ENCODE measurements at places on chromosomes 1 and 21.

DNA sequence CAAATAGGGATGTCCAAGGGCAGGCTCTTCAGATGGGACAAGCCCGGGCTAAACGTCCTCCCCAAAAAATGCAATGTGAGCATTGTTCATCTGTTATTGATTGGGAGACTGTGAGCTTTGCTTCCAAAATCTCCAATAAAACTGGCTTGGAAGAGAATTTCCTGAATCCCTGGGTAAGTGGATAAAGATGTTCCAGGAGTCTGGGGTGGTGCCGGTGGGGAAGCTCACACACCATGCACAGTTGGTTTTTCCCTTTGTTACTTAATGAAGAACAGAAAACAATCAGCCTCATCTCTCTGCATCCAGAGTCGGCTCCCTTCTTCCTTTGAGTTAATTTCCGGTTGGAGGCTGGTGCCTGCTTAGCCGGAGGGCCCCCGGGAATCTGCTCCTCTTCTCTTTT is 72.1 kb upstream of the ZBTB40 start:
- DNase-seq: no peak

- no peak for DNase-seq
These were observed 1145.6 kb downstream of the KCNT2 start for GRCh38 chr1:195462646-195463045.

DNA sequence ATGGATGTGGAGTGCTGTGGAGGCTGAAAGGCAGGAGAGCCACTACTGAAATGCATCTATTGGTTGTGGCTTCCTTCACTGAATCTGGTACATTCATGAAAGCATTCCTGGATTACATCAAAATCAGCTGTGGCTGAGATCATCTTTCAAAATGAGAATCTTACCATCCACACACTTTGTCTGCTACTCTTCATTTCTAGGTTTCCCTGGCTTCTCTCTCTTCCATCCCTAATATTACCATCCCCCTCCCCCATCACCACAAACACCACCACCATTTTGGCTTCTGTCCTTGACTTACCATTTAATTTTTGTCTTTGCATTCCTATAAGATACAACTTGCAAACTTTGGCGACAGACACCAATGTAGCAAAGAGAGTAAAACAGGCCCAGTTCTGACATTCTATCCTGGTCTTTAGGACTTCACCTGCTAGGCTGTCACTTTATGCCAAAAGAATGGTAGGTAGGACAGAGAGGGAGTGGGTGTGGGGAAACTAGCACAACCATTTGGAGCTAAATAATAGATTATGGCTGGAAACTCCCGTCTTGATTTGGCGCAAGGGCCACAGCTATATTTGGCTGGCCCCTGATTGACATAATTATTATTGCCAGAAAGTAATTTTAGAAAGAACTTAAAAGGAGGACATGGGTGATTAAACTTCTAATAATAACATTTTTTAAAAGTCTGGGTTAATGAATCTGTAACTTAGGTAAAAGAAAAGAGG is 15.1 kb upstream of the DUSP10 start:
- no peak for DNase-seq

- DNase-seq: no peak
These were observed 585.6 kb downstream of the PLPP3 start for GRCh38 chr1:55993646-55994318.

- DNase-seq: no peak
These were observed 70.5 kb downstream of the IGSF21 start for GRCh38 chr1:18178111-18178510.

GRCh38 chr21:28078126-28078525 is 914.6 kb downstream of the LTN1 start:
- DNase-seq: no peak

DNA sequence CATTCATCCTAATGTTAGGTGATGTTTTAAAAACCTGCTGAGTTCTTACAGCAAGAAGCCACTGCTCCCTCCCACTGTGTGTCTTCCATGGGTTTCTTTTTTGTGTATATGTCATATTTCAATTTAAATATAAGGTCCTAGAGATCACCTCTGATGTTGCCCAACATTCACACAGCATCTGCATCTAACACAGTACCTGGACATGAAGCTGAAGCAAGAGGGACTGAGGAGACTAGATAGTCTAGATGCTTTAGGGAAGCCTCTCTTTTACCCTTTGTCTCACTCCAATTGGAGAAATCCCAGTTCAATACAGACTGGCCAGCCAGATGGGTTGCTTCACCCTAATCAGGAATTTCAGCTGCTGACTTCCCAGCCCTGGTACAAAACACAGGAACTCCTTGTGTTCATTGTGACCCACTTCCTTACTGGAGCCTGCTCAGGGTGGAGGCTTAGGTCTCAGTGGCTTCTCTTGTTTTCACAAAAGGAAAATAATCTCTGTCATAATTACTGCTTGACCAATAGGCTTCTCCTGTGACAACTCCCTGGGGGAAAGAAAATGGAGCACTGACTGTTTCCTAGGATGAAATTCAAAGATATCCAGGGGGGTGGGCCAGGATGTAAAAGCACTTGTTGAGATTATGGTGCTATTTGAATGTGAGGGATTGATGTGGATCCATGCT is 17.3 kb downstream of the BTG2 start:
- DNase-seq: no peak

DNA sequence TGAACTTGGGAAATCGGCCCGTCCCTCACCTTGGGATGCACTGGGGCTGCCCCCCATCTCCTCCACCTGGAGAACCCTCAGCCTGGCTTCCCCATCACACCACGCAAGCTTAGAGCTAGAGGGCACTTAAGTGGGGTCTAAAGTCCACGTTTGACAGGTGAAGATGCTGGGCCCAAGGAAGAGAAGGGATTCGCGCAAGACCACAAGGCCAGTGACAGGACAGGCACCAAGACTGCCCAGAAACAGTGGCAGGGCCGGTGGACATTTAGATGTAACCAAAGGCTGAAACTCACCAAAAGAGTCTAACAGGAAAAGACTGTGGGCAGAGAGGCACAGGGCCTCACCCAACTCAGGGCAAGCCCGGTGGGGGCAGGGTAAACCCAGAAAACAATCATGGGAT is 130.8 kb upstream of the EDN2 start:
- no peak for DNase-seq

GRCh38 chr1:150841626-150842025 is 33.6 kb upstream of the CTSK start:
- no peak for DNase-seq

GRCh38 chr1:47984175-47984789 is 12.9 kb downstream of the TRABD2B start:
- no peak for DNase-seq

GRCh38 chr1:201004732-201005131 is 18.8 kb downstream of the KIF21B start:
- DNase-seq: no peak

DNA sequence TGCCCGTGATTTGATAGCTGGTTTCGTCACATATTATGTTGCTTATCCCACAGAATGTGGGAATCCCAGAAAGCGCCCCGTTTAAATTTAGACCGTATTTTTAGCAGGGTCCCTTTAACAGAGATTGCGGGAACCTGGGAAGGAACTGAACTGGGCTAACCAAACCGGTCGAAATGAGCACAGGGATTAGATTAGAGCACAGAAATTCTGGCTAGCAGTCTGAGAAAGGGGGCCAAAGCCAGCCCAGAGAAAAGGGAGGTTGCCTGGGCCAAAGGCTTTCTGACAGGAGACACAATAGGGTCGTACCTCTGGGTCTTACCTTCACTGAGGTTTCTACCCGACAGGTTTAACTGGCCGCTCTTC is 327 bp downstream of the LRRC40 start:
- DNase-seq: no peak

- no peak for DNase-seq
These were observed 56.0 kb downstream of the MEGF6 start for GRCh38 chr1:3555131-3555920.

GRCh38 chr1:8423692-8424538 is 106.0 kb downstream of the SLC45A1 start:
- DNase-seq: no peak

DNA sequence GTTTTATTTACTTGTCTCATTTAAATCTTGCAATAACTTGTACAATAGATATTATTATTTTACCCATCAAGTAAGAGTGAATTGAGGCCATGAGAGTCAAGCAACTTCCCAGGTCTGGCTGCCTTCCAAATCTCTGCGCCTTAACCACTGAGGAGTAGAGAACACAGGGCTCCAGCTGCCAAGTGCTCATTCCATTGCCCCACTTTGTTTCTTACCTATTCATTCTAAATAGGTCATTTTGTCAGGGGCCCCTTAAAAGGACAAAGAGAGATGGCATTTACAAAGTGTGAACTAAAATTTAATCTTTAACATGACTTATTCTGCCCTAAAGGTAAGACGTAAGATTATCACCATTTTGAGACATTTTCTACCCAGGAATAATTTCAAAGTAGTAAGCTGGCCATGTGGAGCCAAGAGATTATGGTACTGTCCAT is 3.5 kb downstream of the PPP1R15B start:
- DNase-seq: peak; percentile 23

DNA sequence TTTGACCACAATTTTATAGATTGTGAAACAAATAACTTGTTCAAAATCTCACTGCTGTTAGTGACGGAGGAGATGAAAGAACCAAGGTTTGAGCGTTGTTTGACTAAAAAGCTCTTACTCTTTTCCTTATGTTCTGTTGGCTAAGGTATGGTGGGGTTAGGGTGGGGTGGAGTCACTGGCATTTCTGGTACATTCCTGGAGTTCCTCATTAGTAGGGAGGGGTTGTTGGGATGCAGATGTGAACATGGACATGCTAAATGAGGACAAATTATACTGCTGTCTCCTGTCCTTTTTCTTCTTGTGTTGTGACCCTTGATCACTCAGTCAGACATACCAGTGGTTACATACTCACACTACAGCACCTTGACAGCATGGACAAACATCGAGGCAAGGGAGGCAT is 26.2 kb upstream of the CD1D start:
- no peak for DNase-seq

DNA sequence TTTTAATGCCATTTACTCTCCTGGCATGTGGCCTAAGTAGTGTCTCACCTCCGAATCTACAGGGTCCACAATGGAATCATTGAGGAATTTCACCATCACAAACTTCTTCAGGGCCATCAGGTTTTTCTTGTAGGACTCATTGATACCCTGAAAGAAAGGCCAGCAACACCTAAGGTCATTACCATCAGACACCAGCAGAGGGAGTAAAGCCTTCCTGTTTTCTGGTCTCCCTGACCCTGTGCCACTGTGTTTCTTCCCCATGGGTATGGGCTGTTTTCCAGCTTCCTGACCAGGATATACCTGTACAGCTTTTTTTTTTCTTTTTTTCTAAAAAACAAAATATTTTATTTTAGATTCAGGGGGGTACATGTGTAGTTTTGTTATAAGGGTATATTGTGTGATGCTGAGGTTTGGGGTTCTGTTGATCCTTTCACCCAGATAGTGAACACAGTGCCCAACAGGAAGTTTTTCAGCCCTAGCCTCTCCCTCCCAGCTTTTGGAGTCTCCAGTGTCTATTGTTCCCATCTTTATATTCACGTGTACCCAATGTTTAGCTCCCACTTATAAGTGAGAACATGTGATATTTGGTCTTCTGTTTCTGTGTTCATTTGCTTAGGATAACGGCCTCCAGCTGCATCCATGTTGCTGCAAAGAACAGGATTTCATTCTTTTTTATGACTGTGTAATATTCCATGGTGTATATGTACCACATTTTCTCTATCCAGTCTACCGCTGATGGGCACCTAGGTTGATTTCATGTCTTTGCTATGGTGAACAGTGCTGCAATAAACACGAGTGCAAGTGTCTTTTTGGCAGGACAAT is 18.3 kb downstream of the PPT1 start:
- peak; percentile 56 for DNase-seq

GRCh38 chr1:236465231-236465958 is 58.4 kb upstream of the LGALS8 start:
- DNase-seq: no peak

GRCh38 chr1:221408117-221408803 is 333.6 kb downstream of the DUSP10 start:
- no peak for DNase-seq

GRCh38 chr1:116471241-116471640 is 98.2 kb downstream of the ATP1A1 start:
- DNase-seq: no peak

- peak; percentile 55 for DNase-seq
These were observed 754 bp downstream of the PRRC2C start for GRCh38 chr1:171486048-171486519.

GRCh38 chr1:198156111-198156744 is 570 bp upstream of the NEK7 start:
- DNase-seq: peak; percentile 79

GRCh38 chr1:58358346-58358745 is 188.2 kb downstream of the OMA1 start:
- peak; percentile 8 for DNase-seq

GRCh38 chr1:14128096-14128495 is 428.1 kb downstream of the PRDM2 start:
- DNase-seq: no peak

DNA sequence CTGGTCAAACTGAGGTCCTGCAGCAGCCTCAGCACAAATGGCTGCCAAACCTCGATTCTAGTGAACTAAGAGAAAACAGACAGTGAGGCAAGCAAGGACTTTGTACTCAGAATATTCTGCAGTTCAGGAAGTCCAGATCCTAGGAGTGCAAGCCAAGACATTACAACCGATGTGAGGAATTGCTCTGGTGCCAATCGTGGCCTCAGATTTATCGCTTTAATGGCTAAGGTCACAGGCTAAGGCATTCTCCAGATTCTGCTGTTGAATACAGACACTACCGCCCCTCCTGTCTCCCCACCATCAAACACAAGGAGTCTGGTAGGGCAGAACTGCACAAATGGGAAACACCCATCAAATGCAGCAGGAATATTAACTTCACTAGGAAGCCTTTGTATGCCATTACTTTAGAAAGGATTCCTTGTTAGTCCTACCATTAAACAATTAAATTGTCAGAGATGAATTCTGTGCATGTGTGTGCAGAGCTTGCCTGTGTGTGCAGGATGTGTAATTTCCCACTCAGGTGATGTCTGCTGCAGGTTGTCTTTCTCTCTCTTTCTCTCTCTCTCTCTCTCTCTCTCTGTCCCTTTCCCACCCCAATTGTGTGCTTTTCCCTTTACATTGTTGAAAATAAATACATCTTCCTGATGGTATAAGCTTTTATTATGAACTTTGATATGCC is 9.2 kb upstream of the SERTAD4 start:
- DNase-seq: no peak

DNA sequence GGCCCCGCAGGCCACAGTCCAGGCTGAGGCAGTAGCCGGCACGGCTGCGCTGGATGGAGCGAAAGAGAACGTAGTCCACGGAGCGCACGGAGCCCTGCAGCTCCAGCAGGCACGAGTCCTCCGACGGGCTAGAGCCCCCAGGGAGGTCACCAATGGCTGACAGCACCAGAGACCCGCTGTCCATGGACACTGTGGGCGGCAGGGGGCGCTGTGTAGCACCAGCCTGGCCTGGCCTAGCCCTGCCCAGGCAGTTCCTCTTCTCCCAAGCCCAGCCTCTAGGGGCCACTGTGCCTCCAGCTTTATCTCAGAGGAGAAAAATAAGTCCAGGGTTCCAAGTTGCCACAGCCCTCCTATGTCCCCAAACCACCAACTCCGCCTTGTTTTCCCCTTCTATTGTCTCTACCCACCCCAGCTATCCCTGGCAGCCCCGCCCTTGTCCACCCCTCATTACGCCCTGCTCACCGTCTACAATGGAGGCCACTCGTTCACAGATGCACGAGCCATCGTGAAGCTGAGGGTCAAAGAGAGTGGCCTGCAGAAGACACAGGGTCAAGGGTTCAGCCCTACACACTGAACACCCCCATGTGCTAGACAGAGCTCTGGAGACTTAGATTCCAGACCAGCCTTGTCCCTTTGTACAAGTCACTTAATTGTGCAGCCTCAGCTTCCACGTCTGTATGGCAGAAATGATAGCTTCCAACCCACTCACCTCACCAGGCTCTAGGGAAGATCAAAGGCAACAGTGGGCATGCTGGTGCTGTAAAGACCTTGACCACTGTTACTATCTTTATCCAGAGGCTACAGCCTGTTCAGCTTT is 4.4 kb downstream of the ENTREP3 start:
- peak; percentile 99 for DNase-seq

- DNase-seq: no peak
These were observed 35.9 kb downstream of the MPZL1 start for GRCh38 chr1:167757433-167758309.
